Mammary microvascular endothelial cell (primary cell): ENCODE measurements at places on chromosomes 16 and 17. TPM values are rescaled to one million over a fixed set of nuclear protein-coding genes. Genes with fewer than 3 reads are reported as not detected.

The SOX8 gene
- 0.07 and 0.10 TPM in 2 replicates for total RNA-seq

The DRC7 gene
- not detected in 2 replicates for total RNA-seq

The CES1 gene
- total RNA-seq = not detected in 2 replicates

The RAB26 gene
- 0.13 and 1.3 TPM in 2 replicates for total RNA-seq

The PIK3R5 gene
- not detected in 2 replicates for total RNA-seq

The LRRC37B gene
- 5.8 and 8.8 TPM in 2 replicates for total RNA-seq
